GM23338 (cell line): ENCODE measurements at places on chromosomes 5 and 9. TPM values are rescaled to one million over a fixed set of nuclear protein-coding genes. Genes with fewer than 3 reads are reported as not detected.

- DNase-seq: peak; percentile 62
Measured at GRCh38 chr9:2180704-2181103, 165.6 kb downstream of the SMARCA2 start.

DNA sequence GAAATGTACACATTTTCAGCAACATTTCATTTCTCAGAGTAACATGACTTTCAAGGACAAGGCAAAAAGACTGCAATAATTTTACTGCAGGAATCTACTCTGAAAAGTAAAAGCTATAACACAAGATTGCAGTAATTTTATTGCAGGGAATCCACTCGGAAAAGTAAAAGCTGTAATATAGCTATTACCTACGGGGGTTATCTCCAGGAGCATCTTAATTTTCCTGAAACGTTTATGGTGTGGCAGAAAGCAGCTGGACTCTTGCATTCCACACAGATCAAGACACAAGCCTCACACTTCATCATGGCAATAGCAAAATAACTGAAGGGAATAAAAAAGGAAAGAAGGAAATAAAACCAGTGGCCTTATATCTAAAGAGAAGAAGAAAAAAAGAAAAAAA lies 171.2 kb downstream of the TSSK1B start:
- no peak for DNase-seq

DNA sequence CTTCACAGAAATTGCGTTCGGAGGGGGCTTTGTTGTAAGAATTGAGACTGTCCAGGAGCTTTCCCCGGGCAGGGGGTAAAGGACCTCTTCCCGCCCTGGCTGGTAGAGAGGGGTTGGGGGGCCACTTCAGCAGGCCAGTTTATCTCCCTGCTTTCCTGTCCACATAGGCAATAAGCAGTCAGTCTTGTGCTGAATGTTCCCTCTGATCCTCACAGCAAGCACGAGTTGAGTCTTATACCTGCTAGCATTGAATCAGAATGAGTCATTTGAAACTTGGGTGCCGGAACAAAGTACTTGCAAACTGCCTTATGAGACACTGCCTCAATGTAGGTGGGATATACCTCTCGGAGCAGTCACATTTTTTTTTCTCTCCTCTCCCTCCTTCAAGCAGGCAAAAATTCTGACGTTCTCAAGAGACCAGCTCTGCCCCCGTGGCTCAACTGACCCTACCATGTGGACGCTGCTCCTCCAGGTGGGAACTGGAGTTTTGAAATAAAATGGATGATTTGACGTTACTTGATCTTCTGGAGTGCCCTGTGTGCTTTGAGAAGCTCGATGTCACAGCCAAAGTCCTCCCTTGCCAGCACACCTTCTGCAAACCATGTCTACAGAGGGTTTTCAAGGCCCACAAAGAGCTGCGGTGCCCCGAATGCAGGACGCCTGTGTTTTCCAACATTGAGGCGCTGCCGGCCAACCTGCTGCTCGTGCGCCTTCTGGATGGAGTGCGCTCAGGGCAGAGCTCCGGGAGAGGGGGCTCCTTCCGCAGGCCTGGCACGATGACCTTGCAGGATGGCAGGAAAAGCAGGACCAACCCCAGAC lies 1.3 kb downstream of the SH3RF2 start:
- peak; percentile 40 for DNase-seq

DNA sequence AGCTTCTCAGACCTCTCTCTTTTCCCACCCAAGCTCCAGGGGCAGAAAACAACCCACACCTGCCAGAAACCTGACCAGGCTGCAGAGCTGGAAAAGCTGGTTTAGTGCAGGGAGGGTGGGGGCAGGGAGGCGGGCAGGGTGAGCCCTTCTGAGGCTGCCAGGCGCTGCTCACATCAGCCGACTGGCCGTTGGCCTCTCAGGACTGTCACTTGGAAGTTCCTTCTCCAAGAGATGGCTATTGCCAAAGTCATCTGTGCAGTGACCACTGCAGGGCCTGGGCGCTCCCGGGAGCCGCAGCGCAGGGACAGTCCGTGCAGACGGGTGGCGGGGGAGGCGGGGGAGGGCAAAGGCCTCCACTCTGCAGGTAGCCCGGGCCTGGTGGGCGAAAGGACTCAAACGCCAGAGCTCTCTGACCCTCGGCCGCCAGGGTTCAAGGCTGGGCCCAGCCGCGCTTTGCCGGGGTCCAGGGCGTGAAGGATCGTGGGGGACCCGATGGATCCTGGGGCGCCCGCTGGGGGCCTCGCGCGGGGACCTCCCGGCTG lies 205.0 kb upstream of the IER5L start:
- peak; percentile 58 for DNase-seq

- no peak for DNase-seq
Measured at GRCh38 chr5:79859588-79859987, 131.5 kb downstream of the MTX3 start.

The CARD9 gene
- 0.49 and 1.1 TPM in 2 replicates for total RNA-seq

- no peak for DNase-seq
Measured at GRCh38 chr9:95017062-95017461, 290.6 kb downstream of the AOPEP start.

DNA sequence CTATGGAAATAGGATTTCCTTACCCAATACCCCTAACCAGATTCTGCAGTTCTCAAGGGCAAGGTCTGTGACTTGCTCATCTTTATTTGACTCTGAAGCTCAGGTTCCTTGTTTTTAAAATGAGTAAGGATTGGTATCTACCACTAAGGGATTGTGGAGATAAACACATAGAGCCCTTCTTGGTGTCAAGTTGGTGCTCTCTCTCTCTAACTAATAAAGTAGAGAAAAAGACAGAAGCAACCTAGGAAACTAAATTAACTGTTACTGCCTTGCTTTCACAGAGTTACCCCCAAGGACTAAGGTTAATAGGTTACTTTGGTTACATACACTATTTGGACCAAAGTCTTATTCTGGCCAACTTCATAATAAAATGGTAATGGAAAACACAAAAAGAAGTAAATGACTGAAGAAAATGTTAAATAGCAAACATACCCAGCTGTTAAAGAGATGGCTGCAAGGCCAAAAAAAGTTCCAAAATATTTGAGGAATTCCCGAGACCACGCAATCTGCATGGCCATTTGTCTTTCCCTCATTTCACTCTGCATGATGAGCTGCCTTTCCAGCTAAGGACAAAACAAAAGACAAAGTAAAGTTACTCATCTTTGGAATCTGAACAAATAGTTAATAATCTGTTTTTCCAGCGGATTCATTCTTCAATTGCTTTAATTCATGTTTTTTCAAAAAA lies 21.8 kb upstream of the RLN1 start:
- DNase-seq: peak; percentile 33

The SUSD3 gene
- 13.5 and 20.1 TPM in 2 replicates for total RNA-seq

The ABCA1 gene
- total RNA-seq: 2.8 and 2.9 TPM in 2 replicates

The IL3 gene
- total RNA-seq: not detected in 2 replicates
